ENCODE measurements at places on chromosomes 7 and 10.

DNA sequence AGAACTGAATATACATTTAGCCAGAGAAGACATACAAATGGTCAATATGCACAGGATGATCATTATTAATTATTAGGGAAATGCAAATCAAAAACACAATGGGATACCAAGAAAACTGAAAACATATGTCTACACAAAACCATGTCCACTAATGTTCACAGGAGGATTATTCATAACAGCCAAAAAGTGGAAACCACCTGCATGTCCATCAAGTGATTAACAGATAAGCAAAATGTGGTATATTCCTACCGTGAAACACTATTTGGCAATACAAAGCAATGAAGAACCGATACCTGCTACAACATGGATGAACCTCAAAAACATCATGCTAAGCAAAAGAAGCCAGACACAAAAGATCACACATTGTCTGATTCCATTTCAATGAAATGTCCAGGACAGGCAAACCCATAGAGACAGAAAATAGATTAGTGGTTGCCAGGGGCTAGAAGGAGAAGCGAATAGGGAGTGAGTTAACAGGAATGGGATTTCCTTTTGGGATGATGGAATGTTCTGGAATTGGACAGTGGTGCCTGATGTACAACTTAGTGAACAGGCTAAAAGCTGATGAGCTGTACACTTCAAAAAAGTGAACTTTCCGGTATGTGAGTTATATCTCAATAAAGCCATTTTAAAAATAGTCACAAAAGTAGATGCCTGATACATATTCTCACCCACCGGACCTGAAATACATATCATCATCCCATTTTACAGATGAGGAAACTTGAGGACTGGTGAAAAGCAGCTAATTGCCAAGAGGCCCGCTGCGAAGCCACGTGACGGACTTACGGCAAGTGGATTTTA, 33.6 kb downstream of the HIPK2 start:
- DNase-seq = no peak

- DNase-seq = peak; percentile 45
These were observed 80.6 kb downstream of the PRKAG2 start for GRCh38 chr7:151796091-151796870.

GRCh38 chr7:80284855-80285254, 150.2 kb downstream of the GNAI1 start:
- peak; percentile 84 for DNase-seq

- no peak for DNase-seq
These were observed 399 bp upstream of the OGDHL start for GRCh38 chr10:49762566-49762877.

DNA sequence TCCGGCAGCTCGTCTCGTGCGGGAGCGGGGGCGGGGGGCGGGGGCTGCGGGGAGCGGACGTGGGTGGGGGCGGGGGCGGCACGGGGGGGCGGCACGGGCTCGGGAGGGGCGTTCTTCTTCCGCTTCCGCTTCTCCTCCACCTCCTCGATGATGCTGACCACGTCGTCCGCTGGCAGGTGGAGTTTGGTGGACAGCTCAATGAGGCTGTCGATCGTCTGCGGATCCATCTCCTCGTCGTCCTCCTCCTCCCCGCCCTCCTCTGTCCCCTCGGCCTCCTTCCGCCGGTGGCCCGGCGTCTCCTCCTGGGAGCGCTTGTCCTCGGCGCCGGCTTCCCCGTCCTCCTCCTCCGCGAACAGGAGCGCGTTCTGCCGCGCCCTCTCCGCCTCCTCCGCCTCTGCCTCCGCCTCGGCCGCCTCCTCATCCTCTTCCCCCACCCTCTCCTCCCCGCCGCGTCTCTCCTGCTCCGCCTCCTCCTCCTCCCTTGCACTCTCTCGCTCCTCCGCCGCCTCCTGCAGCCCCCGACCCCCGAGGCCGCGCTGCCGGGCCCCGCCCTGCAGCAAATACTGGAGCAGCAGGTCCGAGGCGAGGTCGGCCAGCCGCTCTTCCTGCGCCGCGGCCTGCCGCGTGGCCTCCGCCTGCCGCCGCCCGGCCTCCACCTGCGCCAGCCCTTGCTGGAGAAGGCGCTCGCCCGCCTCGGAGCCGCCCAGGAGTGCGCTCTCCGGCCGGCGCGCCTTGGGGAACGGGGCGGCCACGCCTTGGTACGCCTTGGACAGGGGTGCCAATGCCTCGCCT, 1.9 kb downstream of the VGF start:
- DNase-seq = no peak

DNA sequence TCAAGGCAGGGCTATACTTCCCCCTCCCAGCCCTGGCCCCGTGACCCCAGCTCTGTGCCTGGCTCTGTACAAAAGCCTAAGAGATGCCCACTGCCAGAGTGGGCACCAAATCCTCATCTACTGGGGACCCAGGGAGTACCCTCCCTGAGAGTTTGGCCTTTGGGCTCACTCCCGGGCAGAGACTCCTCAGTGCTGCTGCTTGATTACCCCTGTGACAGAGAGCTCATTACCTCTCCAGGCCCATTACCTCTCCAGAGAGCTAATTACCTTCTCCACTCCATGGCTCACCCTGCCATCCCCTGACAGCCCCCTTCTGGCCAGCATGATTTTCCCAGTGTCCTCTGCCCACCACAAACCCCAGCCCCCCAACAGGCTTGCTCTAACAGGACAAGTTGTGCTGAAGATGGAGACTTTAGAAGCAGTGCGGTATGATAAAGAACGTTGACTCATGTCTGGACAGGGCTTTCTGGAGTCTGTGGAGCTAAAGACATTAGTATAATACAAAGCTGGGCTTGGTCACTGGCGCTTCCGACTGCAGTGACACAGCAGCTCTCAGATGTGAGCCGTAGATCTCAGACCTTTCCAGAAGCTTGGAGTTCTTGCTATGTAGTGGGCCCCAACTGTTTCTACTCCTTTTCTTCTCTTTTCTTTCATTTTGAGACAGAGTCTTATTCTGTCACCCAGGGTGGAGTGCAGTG, 111.3 kb upstream of the KCTD7 start:
- peak; percentile 17 for DNase-seq

- no peak for DNase-seq
These were observed 1.6 kb downstream of the BAMBI start for GRCh38 chr10:28678687-28679457.

GRCh38 chr7:129188372-129188891, at the start of gene SMO:
SMO (plus strand) TSS chr7:129188633; CDS start chr7:129189152, 519 bp downstream.
- no peak for DNase-seq

- DNase-seq = peak; percentile 7
These were observed 93.3 kb downstream of the BMS1 start for GRCh38 chr10:42875798-42876341.

GRCh38 chr7:18873734-18874336, 243.6 kb downstream of the TWIST1 start:
- DNase-seq = peak; percentile 75

- no peak for DNase-seq
These were observed 81.8 kb downstream of the HERPUD2 start for GRCh38 chr7:35613150-35613549.

DNA sequence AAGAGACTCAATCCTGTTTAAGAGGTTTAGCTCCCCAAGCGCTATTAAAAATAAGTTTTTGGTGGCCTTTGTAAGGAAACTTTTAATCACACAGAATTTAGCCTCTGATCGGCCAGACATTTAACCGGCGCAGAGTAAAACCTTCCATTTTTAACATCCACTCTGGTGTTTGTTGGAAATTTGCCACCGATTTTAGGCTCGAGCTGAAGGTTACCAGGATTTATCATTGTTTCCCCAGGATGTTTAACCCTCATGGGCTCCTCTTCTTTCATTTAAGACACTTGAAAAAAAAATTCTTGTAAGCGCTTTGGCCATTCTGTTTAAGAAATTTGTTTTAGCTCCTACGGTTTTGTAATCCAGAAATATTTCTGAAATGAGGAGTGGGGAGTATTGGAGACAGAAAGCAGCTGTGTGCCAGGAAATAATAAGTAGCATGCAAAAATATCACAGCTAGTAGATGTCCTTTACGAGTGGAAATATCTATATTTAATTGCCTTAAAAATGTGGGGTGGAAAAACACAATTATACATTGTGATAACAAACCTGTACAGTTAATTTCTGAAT, 3.4 kb downstream of the NEUROD6 start:
- no peak for DNase-seq

GRCh38 chr7:142471820-142472219, 214.0 kb upstream of the PRSS58 start:
- DNase-seq = no peak

All from fibroblast of mammary gland (primary cell).